ENCODE measurements at places on chromosomes 6 and 20.

- DNase-seq = no peak
Observed at GRCh38 chr6:15023448-15023847, 222.4 kb upstream of the JARID2 start.

DNA sequence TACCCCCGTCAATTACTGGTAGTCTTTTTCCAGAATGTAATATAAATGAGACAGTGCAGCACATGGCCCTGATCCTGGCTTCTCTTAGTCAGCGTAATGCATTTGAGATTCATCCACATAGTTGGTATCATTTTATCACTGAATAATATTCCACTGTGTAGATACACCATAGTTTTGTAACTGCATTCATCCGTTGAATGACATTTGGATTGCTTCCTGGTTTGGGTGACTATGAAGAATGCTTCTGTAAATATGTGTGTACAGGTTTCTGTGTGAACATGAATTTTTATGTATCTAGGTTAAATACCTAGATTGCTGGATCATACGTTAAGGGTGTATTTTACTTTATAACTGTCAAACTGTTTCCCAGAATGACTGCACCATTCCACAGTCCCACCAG, 62.6 kb upstream of the STMND1 start:
- no peak for DNase-seq

GRCh38 chr20:19026901-19027644, 185.4 kb upstream of the SLC24A3 start:
- DNase-seq = no peak

DNA sequence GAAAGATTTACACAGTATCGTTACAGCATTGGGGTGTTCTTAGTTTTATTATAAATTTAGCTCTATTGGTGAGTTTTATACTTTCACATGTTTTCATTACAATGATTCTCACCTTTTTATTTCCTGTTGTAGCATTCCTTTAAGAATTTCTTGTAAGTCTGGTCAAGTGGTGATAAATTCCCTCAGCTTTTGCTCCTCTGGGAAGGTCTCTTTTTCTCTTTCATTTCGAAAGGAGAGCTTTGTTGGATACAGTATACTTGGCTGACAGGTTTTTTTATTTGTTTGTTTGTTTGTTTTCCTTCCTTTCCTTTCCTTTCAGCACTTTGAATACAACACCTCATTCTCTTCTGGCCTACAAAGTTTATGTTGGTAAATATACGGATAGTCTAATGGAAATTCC, 249.7 kb upstream of the RUNX2 start:
- no peak for DNase-seq

- DNase-seq = no peak
Observed at GRCh38 chr20:19375395-19375794, 163.0 kb downstream of the SLC24A3 start.

DNA sequence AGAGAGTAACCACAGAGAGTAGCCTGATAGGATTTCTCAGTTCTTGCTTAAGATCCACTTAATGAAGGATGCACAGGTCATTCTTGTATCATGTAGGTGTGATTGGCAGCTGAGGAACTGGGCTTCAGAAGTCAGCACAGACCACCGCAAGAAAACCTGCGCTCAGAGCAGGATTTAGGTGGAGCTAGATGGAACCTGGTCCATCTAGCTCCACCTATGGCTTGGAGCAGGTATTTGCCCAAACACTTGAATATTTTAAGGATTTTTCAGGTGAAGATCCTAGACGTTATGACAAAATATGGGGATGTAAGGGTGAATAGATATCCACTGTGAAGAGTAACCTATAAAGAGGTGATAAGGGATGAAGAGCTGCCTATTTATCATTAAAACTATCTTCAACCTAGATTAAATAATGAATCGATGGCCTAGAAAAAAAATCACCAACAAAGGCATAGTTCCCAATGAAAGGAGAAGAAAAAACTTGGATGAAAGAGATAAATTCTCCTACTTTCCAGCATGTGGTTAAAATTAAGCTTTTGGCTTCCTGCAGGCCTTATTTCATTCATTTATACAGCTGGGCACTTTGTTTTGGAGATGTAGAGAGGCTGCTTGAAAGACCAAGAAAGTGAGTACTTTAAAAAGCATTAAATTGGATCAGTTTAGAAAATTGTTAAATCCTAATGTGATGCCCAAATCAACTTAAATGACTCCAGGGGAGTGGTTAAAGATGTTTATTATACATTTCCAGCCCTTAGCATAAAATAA, 778.4 kb upstream of the GJE1 start:
- DNase-seq = no peak

GRCh38 chr6:126268092-126268491, 71.8 kb upstream of the CENPW start:
- DNase-seq = no peak

- peak; percentile 39 for DNase-seq
Observed at GRCh38 chr20:23156170-23156841, 70.2 kb upstream of the CD93 start.

DNA sequence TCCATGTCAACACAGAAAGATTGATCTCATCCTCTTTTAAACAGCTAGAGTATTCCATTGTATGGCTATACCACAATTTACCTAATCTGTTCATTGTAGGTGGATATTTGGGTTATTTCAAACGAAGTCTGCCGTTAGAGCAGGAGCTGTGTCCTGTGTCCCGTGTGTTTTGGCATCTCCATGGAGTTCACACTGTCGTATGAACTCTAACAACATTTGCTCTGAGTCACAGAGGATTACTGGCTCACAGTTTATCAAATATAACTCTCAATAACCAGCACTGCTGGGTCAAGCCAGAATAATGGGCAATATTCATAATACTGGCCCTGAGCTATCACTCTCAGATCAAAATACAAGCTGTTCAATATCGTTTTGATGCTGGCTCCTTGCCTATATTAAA, 16.4 kb downstream of the TRAM2 start:
- no peak for DNase-seq

DNA sequence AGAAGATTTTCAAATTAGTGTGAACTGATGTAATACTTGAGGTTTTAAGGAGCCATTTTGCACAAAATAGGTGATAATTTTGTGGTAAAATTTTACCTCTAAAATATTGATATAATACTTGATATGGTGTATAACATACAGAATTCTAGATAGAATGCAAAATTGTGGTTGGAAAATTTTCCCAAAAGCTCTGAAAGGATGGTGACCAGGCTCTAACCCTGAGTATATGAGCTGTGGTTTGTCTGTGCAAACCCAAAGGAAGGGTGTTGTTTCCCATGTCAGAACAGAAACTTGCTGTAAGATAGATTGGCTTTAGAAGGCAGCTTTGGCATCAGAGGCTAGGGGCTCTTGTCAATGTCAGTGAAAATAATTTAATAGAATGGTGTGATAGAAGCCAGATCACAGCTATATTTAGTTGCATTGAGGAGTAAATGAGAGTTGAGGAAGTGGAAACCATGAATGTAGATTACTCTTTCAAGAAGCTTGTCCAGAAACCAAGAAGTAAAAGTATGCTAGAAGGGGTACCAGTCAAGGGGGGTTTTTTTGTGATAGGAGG, 257.7 kb downstream of the FARS2 start:
- DNase-seq = no peak

- no peak for DNase-seq
Observed at GRCh38 chr20:61109221-61109805, 142.7 kb upstream of the CDH4 start.

DNA sequence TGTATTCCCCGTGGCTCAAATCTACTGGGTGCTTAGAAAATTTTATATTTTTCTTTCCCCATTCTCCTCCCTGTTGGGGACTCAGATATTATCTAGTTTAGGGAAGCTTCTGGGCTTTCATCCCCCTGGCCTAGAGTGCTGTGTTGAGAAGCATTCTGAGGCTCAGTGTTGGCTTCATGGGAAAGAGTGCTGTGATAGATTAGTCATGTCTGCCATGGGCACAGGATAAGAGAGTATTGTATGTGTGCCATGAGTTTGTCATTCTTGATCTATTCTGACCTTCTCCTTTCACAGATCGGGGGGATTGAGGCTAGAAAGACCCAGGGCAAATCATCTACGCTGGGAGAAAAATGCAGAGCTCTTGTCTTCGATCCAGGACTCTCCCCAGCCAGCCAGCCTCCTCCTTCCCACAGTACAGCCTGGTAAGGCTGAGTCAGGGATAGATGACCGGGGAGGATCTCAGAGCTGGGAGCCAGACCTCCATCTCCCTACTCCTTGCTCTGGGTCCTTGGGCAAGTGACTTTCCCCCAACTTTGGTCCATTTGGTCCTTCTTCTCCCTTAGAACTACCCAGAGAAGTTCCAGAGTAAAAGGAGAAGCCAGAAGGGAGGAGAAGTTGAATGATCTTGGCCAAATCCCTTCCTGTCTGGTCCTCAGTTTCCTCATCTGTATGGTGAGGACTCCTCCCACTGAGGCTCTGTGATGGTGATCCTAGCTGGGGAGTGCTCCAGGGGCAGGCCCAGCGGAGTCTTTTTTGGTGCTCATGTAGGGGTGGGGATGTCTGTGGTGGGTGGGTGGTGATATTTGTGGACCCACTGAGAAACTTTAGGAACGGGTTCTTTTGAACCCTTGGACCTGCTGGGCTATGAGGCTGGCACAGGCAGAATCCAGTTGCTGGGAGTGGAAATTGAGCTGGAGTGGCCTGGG, 5.0 kb downstream of the SRC start:
- no peak for DNase-seq

- DNase-seq = peak; percentile 64
Observed at GRCh38 chr20:63978319-63979228, 868 bp downstream of the SAMD10 start.

DNA sequence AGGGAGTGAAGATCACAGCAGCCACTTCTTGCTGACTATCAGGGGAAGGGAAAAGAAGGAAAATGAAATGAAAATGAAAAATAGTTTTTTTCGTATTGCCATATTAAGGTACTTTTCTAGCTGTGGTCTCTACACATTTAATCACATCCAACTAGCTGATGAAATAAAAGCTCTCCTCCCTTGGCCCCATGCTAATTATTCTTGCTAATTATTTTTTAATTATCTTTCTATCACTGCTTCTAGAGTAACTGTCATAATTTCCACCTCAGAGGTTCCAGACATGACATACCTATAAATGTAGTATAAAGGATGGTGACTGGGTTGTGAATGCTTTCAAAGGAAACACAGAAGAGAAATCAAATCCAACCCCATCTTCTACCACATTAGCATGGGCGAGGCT, 334.1 kb upstream of the MAN1A1 start:
- no peak for DNase-seq

DNA sequence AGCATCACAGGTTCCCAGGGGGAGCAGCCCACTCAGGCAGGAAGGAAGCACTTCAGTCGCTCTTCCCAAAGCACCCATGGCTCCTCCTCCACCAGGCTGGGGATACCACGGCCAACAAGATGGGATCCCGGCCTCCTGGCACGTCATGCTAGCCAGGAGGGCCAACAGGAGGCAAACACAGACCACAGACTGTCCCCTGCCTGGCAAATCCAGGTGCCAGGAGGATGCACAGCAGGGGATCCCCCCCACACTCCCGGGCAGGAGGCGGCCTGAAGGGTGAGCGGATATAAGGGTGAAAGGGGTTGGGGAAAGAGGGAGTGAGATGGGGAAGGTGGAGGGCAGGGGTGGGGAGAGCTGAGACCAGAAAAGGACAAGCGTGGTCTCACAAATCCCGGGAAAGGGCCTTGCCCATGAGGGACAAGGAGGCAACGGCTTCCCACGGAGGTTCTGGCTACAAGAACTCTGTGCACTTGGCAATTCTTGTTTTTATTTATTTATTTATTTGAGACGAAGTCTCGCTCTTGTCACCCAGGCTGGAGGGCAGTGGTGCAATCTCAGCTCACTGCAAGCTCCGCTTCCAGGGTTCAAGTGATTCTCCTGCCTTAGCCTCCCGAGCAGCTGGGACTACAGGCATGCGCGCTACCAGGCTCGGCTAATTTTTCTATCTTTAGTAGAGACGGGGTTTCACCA, 7.2 kb downstream of the PXDC1 start:
- no peak for DNase-seq

- DNase-seq = no peak
Observed at GRCh38 chr6:16236631-16237199, 1.7 kb upstream of the GMPR start.

DNA sequence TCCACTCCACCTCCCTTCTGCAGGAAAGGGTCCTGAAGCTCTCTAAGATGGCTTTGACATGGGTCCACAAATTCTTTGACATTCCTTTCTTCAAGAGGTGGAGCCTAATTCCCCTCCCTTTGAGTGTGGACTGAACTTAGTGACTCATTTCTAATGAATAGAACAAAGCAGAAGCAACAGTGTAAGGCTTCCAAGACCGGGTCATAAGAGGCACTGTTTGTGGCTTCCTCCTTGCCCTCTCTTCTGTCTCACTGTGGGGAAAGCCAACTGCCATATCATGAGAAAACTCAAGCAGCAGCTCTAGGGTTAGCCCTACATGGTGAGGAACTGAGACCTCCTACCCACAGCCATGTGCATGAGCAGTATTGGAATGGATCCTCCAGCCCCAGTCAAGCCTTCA, 5.9 kb upstream of the CDK5RAP1 start:
- DNase-seq = no peak

GRCh38 chr6:119957195-119957594, 607.6 kb upstream of the MAN1A1 start:
- no peak for DNase-seq

GRCh38 chr6:24900917-24901697, 34.7 kb downstream of the RIPOR2 start:
- no peak for DNase-seq

- no peak for DNase-seq
Observed at GRCh38 chr6:148720406-148720805, 26.4 kb upstream of the UST start.

GRCh38 chr20:43092386-43093088, 97.2 kb downstream of the PTPRT start:
- DNase-seq = no peak

DNA sequence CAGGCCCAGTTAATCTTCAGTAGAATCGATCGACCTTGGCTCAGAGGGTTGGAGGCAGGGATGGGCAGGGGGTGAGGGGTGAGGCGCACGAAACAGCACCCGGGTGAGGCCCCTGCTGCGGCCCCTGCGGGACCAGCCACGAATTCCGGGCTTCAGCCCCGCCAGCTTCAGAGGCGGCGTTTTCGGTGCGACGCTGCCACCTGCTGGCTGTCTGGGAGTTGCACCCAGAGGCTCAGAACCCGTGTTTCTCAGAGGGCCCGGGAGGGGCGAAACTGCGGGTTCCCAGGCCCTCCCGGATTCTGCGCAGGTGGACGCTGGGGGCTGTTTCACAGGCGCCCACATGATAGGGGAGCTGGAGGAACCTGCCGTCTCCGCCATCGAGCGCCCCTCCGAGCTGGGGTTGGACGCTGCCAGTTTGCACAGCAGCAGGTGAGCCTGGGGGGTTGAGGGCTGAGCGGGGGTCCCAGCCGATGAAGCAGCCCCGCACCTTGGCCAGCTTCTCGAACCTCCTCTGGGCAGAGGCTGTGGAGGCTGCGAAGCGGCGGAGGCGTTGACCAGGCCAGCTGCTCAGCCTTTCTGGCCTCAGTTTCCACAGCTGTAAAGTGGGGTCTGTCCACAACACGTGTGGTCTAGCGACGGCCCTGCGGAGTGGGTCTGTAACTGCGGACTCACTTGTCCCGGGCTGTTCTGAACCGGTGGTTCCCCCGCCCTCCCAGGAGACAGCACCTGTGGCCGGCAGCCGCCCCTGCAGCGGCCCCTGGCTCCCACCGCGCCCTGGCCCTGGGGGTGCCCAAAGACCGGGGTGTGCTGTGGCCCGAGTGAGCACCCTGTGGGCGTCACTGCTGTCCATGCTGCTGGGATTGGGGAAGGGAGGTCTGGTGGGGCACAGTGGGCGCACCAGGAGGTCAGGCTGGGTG, 2.5 kb upstream of the BHLHE23 start:
- DNase-seq = peak; percentile 21

GRCh38 chr6:30988209-30988825, 4.8 kb downstream of the MUC21 start:
- no peak for DNase-seq

- no peak for DNase-seq
Observed at GRCh38 chr20:5470943-5471342, 154.2 kb upstream of the PROKR2 start.
